SIG-M5 (cell line): ENCODE measurements at places on chromosomes 11 and 22.

DNA sequence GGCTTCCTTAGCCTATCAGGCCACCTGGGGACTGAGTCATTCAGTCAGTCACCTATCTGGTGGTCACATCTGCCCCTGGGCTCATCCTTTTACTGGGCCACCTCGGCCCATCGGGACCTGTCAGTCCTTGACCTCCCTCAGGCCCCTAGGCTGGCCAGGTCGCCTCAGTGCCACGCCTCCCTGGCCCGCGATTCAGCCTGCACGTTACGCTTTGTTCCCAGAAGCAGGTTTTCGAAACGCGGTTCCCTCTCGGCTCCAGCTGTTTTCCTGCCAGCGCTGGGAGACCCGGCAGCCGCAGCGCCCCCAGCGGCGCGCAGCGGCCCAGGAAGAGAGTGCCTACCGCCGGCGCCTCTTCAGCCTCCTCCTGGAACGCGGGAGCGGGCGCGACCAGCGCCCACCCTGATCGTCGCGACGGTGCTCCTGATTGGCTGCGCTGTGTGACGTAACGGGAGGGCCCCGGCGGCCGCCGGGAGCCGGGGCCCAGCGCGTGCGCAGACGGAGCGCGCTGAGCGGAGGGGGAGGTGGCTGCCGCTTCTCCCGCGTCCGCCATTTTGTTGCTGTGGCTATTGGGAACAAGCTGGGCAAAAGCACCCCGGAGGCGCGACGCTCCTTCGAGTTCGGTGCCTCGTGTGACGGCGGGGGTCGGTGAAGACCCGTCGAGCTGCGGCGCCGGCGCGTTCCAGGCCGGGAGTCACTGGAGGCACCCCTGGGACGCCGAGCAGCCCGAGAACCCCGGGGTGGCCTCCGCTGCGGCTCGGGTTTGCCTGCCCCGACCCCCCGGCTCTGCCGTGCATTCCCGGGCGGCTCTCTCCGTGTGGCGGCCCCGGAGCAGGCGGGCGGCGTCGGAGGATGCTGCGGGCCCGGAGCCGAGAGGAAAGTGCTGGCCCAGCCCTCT is at the start of gene CRKL:
TSS of gene CRKL (plus strand) at position 492 of the 895 bp plus-strand sequence. CDS start 528 bp downstream, outside the sequence.
- DNase-seq, result peak; percentile 67

DNA sequence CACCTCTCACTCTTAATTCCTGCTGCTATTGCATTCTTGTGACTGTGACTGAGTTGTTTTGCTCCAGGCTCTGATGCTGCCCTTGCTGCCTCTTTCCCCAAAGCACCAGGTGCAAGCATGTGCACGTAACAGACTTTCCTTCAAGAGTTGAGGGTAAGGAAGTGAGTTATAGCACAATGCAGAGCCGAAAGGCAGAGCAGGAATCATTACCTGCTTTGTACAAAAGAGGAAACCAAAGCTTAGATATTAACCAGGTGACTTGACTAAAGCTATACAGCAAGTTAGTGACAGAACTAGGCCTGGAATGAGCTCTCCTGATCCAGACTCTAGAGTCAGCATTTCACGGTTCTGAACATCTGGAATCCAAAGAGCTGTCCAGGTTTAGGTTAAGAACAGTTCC is 33.6 kb downstream of the NEU3 start:
- DNase-seq, result no peak

DNA sequence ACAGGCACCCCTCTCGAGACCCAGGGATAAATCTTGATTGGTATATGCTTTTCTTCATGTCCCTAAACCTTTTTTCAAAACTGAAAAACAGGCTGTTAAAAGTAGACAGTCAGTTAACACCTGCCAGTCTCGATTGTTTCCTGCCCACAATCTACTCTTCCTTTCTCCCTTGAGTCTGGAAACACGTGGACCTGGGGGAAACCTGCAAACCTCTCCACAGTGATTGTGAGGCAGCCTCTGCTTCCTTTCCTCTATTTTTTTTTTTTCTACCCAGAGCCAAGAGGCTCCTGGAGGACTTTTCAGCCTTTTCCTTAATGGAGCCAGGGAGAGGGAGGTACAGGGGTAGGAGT is 69.4 kb upstream of the CLMP start:
- no peak for DNase-seq

GRCh38 chr11:45211732-45212131 is 65.3 kb downstream of the PRDM11 start:
- DNase-seq, result no peak

- no peak for DNase-seq
These were observed 44.8 kb upstream of the MYO18B start for GRCh38 chr22:25697181-25697664.

- no peak for DNase-seq
These were observed 6.4 kb downstream of the PRAME start for GRCh38 chr22:22552630-22553029.

DNA sequence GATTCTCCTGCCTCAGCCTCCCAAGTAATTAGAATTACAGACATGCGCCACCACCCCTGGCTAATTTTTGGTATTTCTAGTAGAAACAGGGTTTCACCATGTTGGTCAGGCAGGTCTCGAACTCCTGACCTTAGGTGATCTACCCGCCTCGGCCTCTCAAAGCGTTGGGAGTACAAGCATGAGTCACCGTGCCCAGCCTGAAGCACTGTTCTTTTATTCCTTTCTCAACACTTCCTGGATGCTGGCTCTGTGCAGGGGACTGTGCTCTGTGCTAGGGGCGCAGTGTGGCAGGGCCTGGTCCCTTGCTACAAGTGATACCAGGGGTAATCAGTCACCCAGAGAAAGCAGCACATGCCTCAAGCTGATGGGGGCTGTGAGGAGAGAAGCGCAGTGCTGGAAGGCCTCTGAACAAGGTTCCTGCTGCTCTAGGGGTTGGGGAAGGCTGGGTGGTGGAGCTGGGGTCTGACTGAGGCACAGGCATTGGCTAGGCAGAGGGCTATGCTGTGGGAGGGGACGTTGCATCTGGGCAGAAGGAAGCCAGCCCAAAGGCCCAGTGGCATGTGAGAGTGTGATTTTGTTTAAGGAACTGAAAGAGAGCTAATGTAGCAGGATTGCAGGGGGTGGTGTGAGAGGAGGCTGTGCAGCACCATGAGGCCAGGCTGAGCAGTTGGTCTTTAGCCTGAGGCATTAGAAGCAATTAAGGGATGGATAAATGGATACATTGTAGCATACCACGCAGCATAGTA is 42.5 kb downstream of the CABIN1 start:
- no peak for DNase-seq

- no peak for DNase-seq
These were observed 561.9 kb upstream of the ANO5 start for GRCh38 chr11:21630934-21631478.

GRCh38 chr22:30876221-30876751 is 92.3 kb downstream of the MORC2 start:
- no peak for DNase-seq

- no peak for DNase-seq
These were observed 2.3 kb downstream of the YPEL4 start for GRCh38 chr11:57647372-57647771.
